ENCODE measurements at places on chromosomes 16 and 17.

DNA sequence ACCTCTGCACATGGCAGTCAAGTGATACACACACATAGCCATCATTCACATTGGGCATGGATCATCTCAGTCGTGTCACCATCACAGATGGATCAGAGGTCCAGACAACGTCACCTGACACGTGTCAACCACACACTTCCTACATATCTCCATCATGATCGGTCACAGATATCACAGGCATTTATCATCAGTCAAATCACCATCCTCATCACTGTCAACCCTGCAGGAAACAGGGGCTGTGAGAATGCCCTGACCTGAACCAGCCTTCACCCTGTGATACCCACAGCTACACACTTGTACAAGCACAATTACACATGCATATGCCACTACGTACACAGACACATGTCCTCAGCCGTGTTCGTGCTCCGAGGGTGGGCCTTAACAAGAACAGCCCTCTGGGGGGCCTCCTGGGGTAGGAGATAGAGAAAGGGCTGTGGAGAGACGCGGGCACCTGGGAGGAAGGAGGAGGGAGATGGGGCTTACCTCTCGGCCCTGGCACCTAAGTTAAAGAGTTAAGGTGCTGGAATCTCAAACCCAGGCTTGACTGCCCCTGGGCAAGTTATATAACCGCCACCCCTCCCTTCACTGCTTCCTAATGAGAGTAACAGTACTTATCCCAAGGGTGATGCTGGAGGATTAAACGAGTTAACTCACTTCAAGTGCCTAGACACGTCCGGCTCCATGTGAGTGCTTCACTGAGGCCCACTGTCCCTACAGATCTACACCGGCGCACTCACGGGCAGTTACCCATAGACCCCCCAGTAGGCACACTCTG is 1.1 kb downstream of the SLC12A4 start:
- peak; percentile 33 for DNase-seq

DNA sequence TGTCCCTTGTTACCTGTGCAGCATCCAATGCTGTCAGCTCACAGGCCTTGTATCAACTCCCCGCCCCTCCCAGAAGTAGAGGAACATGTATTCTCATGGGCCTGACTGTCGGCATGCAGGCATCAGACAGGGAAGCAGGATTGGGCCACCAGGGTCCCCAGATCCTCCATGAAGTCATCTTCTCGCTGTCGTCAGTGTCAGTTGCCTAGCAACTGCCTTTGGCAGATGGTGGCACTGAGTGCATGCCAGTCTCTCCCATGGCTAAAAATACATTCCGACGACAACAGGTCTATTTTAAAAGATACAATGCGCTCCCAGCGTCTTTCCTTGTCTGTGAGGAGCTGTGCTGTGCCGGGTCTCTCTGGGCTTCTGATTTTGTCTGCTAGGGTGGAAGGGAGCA is 36.8 kb upstream of the CES5A start:
- DNase-seq, result no peak

DNA sequence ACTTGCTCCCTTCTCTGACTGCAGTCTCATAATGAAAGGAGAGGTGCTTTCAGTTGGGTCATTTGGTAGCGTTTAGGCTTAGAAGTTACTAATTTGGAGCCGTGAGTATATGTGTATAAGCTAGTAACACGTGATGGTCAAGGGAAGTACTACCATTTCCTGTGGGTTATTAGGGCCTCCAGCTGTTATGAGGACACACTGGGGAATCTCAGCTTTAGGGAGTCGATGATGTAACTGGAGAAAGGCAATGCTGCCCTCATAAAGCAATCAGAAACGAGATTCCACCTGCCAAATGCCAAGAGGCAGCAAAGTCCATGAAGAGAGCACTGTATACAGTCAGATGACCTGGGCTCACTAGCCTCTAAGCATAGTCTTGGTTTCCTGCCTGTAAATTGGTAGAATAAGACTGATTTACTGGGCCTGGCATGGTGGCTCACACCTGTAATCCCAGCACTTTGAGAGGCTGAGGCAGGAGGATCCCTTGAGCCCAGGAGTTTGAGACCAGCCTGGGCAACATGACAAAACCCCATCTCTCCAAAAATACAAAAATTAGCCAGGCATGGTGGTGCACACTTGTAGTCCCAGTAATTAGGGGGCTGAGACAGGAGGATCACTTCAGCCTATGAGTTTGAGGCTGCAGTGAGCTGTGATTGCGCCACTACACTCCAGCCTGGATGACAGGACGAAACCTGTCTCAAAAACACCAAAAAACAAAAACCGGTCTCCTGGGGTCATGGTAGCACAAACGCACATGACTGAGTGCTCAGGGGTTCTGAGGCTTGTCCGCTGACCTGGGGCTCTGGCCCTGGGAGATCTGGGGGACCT is 53.0 kb downstream of the SF3B3 start:
- peak; percentile 84 for DNase-seq

DNA sequence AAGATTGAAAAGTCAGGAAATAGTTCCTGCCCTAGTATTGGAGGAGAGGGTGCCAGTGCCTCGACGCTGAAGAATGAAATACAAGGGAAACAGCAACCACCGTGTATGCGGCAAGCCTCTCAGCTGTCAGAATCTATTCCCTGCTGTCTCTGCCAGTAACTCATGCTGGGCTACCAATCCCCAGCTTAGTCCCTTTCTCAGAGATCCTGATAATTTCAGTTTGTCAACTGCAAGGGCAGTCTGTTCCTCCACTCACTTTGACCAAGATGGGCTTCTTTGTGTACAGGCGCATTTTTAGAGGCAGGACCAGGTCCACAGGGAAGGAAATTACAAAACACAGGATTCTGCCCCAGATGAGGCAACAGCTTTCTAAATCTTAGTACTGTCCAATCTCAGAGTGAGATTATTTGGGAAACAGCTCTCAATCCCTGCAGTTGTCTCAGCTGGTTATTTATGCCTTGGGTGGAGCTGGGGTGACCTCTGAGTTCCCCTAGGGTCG is 1.3 kb downstream of the NQO1 start:
- peak; percentile 30 for DNase-seq

- DNase-seq, result no peak
Measured at GRCh38 chr17:66711401-66711800, 123.5 kb upstream of the CACNG5 start.

- peak; percentile 91 for DNase-seq
Measured at GRCh38 chr16:25012525-25012991, 2.6 kb downstream of the ARHGAP17 start.

DNA sequence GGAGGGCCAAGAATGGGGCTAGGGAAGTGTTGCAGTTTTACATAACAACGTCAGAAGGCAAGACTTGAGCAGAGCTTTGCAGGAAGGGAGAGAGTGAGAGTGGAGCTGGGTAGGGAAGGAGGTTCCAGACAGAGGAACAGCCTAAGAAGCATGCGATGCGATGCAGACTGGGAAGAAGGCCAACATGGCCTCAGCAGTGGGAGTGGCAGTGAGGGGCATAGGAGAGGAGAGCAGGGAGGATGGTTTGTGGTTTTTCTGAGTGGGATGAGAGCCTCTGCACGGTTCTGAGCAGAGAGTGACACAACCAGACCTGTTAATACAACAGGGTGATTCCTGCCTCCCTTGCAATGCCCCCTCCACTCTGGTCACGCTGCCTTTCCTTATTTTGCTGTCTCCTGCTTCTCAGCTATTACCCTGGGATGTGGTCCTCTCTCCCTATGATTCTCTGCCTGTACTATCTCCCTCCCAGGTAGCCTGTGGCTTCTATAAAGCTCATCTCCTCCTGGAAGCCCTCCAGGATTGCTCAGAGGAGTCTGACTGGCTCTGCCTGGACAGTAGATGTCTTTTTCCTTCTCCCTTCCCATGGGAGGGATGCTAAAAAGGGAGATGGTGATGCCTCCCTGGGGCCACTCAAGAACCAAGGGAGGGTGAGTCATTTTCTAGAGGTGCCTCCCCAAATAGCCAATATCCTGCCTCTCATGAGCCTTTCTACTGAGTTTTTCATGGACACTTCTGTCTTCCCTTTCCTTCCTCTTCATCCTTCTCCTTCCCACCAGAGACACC is 38.7 kb upstream of the NGFR start:
- DNase-seq, result peak; percentile 72

DNA sequence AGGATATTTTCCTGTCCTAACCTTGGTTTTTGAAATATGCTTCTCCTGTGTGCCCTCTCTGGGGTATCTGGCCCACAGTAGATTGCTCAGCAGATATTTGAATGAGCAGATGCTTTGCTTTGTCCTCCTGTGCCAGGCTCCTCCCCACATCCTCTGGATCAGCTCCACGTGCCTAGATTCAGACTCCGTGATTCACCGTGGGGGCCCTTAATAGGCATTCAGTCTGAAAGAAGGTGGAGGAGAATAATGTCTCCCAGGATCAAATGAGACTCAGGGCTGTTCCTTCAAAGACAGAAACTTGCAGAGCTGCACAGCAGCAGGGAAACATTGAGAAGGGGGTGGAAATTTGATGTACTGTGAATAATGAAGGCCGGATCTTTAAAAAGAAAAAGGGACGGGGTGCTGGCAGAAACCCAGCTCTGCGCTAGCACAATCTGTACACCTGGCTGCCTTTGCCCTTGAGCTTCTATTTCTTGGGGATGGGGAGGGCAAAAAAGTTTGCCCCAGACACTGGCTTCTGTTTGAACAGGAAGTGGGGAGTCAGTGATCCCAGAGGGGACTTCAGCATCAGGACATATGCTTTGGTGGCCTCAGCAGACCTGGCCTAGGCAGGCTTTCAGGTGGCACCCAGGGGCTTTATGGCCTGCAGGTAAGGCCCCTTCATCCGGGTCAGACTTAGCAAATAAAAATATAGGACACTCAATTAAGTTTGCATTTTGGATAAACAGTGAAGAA is 15.9 kb upstream of the SLC12A3 start:
- peak; percentile 89 for DNase-seq

GRCh38 chr17:34765291-34765690 is 185.9 kb downstream of the TMEM132E start:
- no peak for DNase-seq

GRCh38 chr17:33080091-33080490 is 88.4 kb downstream of the SPACA3 start:
- DNase-seq, result no peak

DNA sequence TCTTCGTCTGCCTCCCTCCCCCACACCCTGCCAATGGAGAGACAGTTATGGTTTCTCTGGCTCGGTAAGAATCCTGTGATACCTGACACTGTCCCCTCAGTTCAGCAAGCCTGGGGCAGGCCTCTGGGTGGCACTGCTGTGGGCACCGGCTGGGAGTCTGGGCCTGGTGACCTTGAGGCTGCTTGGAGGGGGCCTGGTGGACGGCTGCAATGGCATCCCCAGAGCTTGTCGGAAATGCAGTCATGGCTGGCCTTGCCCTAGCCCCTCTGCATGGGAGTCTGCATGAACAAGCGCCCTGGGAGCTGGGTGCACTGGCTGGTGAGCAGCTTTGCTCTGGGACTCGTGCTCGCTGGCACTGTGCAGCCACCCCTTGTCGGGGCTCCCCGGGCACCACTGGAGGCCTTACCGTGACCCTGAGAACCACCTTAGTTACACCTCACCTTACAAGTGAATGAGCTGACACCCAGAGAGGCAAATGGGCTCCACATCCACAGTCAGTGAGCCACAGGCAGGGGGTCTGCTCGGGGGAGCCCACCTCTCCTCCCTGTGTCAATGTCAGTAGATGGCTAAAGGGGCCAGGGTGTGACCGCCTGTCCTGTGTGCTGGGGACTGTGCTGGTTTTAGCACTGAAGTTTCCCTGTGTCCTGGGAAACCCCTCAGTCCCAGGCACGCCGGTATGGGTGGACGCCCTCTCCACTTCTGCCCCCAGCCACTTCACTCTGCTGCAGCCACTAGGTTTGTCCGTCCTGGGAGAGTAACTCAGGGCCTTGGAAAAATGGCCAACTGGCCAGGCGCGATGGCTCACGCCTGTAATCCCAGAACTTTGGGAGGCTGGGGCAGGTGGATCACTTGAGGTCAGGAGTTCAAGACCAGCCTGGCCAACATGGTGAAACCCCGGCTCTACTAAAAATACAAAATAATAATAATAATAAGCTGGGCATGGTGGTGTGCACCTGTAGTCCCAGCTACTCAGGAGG is 1.4 kb downstream of the LGALS3BP start:
- DNase-seq, result no peak

DNA sequence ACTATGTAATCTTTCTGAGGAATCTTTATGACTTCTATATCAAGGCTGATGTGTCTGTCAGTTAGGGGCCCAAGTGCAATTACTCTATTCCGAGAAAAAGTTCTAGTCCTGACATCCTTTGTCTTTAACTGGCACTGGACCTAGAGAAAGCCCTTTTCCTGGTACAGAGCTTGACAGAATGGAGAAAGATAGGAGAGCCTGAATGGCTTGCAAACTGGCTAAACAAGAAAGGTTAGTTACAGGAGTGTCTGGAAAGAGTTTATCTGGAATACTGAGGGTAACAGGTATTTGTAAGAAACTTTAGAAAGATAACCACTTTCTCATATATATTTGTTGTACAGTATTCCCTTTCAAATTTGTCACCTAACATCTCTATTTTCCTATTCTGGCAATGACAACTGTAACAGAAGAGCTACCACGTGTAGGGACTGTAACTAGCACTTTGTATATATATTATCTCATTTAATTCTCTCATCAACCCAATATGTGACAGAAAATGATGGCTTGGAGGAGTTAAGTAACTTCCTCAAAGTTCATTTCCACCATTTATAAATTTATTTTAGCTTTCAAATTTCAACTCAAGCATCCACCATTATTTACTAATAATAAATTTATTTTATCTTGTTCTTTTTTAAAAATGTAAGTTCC is 97.4 kb upstream of the C17orf78 start:
- DNase-seq, result no peak

DNA sequence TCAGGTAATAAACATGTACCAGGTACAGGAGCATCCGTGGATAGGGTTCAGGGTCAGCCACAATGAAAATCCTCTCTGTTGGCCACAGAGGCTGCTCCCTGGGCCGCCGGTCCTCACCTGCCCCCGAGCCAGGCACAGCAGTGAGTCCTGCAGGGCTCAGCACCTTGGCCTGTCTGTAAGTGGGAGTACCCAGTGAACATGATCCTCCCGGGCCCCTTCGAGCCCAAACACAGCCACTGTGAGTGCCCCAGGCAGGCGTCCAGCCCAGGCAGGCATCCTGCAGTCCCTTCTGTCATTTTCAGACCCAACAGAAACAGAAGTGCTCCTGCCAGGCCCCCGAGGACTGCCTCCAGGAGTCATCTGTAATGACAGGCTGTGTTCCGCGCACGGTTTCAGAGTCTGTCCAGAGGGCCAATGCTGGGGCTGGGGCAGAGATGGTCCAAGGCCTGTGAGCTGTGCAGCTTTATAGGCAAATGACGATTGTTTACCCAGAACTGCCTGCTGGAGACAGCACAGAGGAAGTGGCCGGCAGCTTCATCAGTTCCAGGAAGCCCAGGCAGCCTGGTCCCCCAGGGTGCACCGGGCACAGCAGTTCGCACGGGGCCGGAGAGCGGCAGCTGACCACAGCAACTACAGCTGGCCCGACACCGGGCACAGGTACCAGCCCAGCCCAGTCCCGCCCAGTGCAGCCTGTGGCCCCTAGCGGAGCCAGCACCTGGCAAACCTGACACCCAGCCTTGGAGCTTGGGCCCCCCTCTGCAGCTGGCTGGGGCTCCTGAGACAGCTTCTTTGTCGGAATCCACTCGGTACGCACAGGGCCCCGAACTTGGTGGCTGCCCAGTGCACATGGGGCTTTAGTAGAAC is 13.2 kb downstream of the SLC7A5 start:
- DNase-seq, result peak; percentile 84

GRCh38 chr16:74499114-74499513 is 77.8 kb upstream of the CLEC18B start:
- no peak for DNase-seq

- DNase-seq, result no peak
Measured at GRCh38 chr17:69495787-69496186, 81.3 kb downstream of the MAP2K6 start.

GRCh38 chr16:77332792-77333191 is 102.0 kb downstream of the ADAMTS18 start:
- no peak for DNase-seq

- no peak for DNase-seq
Measured at GRCh38 chr17:2964831-2965230, 98.6 kb downstream of the OR1D5 start.

- no peak for DNase-seq
Measured at GRCh38 chr16:89295071-89295900, 77.8 kb downstream of the ZNF778 start.

All from iris pigment epithelial cell (primary cell).